ENCODE measurements at places on chromosomes 12 and 14.

- no peak for DNase-seq
Observed at GRCh38 chr12:107145397-107145796, 52.0 kb upstream of the CRY1 start.

GRCh38 chr12:127558361-127558760 lies 708.6 kb upstream of the TMEM132C start:
- no peak for DNase-seq

GRCh38 chr14:69882915-69883314 lies 3.7 kb downstream of the SMOC1 start:
- DNase-seq, result no peak

- DNase-seq, result no peak
Observed at GRCh38 chr14:67018720-67019119, 170.5 kb upstream of the GARIN2 start.

GRCh38 chr12:70982991-70983390 lies 62.5 kb upstream of the PTPRR start:
- DNase-seq, result no peak

DNA sequence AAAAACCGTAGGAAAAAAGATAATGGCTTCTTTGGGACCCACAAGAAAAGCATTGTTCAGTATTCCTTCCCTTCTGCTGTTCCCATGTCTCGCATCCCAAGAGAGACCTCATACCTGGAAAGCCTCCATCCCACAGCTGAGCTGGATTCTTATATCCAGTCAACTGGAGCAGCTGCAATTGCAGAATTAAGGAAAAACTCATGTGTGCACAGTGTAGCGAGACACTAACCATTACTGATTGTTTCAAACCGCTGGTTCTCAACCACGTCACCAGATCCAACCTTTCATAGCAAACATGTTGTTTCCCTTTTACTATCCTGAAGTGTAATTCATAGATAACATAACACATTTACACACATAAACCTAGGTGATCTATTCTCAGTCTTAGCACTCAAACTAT lies 5.5 kb upstream of the RNASE10 start:
- DNase-seq, result no peak

All from liver (tissue), 10 donors.